ENCODE measurements at places on chromosomes 1 and 21.
A peak's percentile ranks its signal among the peaks of the same experiment; 100 is the strongest.

GRCh38 chr1:51612447-51612961 is 4.4 kb upstream of the OSBPL9 start:
- no peak for DNase-seq

GRCh38 chr21:21039624-21040170 is 41.5 kb downstream of the NCAM2 start:
- DNase-seq, result no peak

- DNase-seq, result no peak
These were observed 302.1 kb upstream of the SPAG17 start for GRCh38 chr1:118487091-118487490.

DNA sequence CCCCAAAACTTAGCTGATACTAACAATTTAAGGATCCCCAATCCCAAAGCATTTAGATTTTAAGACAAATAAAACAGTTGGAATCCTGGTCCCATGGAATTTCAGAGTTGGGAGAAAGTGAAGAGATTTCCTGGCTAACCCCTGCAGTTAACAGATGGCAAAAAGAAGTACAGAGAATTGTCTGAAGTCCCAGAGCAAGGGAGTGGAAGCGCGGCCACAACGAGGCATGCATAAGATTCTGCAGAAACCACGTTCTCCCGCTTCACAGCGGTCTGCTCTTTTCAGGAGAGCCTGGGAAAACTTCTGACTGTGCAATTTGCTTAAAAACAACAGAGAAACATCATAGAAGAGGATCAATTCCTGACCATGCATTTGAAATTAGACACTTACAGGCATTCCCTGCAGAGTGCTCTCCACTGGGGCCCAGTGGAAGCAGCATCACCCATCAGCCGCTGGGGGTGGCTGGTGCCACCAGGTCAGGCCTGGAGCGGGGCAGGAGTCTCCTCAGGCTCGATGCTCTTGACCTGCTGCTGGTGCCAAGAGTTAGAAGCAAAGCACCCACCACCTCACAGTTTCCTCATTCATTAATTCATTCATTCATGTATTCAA is 226.7 kb upstream of the POU3F1 start:
- DNase-seq, result no peak

- no peak for DNase-seq
These were observed 655.4 kb downstream of the LTN1 start for GRCh38 chr21:28337315-28337714.

GRCh38 chr1:68081775-68082283 is 31.4 kb upstream of the DIRAS3 start:
- no peak for DNase-seq

DNA sequence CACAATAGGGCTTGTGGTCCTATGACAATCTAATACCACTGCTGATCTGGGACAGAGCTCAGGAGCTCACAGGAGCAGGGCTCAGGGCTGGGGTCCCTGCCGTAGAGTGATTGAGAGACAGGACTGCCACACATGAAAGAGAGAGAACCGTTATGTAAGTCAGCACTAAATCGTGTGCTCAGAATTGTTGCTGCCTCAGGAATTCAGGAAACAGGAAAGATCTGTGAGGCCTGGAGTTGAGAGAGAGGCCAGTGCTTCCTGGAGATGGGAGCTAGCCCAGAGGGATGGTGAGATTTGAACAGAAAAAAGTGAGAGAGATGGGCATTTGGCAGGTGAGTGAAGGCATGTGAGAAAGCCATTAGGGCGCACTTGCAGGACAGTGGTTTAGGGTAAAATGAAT is 17.5 kb upstream of the ACBD6 start:
- no peak for DNase-seq

- DNase-seq, result no peak
These were observed 5.6 kb downstream of the GNG12 start for GRCh38 chr1:67827688-67828087.

DNA sequence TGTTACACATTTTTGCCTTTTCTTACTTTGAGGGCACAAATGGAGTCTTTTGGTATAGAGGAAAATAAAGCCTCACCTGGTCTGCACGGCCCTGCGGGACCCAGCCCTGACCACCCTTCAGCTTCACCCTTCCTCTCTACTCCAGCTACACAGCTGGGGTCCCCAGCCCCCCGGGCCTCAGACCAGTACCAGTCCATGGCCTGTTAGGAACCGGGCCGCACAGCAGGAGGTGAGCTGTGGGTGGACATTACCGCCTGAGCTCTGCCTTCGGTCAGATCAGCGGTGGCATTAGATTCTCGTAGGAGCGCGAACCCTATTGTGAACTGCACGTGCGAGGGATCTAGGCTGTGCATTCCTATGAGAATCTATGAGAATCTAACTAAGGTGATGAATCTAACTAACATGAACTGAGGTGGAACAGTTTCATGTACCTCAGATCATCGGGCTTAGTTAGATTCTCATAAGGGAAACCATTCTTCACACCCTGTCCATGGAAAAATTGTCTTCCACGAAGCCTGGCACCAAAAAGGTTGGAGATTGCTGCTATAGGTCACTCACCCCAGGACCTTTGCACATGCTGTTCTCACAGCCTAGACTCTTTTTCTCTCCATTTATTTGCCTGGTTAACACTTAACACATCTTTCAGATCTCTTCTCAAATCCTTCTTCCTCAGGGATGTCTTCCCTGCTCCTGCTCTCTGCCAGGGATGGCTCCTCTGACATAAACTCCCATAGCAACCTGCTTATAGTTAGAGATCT is 37.5 kb upstream of the ECE1 start:
- DNase-seq, result no peak

- no peak for DNase-seq
These were observed 34.9 kb downstream of the VANGL1 start for GRCh38 chr1:115676498-115677181.

GRCh38 chr1:160399544-160400222 is 681 bp upstream of the VANGL2 start:
- DNase-seq, result no peak

- peak; percentile 58 for DNase-seq
These were observed 19.0 kb downstream of the H6PD start for GRCh38 chr1:9253453-9254105.

DNA sequence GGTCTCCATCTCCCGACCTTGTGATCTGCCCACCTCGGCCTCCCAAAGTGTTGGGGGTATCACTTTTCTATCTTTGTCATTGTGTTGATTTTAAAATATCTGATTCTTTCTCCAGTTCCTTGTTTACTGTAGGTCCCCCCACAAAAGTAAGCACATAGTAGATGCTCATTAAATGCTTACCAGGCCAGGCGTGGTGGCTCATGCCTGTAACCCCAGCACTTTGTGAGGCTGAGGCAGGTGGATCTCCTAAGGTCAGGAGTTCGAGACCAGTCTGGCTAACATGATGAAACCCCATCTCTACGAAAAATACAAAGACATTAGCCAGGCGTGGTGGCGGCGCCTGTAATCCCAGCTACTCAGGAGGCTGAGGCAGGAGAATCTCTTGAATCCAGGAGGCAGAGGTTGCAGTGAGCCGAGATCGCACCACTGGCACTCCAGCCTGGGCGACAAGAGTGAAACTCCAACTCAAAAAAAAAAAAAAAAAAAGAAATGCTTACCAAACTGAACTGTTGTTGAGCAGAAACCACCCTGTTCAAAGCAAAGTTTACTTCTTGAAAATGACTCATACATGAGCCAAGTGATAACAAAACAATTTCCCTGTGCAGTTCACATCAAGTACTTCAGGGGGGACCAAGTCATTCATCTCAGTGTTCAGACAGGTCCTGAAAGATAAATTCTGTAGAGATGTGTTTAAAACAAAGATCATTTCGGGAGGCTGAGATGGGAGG is 24.3 kb upstream of the NID1 start:
- DNase-seq, result no peak

GRCh38 chr1:231629132-231629531 is 2.5 kb downstream of the DISC1 start:
- no peak for DNase-seq
